ENCODE measurements at places on chromosomes 11 and 22.

DNA sequence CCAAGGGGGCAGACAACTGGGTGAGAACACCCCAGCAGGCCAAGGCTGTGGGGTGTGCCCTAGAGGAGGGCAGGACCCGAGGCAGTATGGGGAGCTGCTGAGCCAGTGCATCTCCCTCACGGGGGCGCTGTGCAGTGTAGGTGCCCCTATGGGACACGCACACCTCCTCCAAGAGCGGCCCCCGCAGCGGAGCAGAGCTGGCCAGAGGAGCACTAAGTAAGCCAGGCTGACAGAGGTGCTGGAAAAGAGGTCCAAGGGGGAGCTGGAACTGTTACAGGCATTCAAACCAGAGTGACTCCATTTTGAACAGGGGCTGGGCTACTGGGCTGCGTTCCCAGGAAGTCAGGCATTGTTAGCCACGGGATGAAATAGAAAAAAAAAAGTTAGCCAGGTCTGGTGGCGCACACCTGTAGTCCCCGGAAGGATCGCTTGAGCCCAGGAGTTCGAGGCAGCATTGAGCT, 41.8 kb downstream of the TST start:
- peak; percentile 34 for DNase-seq

- DNase-seq = no peak
Measured at GRCh38 chr11:33895752-33896137, 3.9 kb upstream of the LMO2 start.

DNA sequence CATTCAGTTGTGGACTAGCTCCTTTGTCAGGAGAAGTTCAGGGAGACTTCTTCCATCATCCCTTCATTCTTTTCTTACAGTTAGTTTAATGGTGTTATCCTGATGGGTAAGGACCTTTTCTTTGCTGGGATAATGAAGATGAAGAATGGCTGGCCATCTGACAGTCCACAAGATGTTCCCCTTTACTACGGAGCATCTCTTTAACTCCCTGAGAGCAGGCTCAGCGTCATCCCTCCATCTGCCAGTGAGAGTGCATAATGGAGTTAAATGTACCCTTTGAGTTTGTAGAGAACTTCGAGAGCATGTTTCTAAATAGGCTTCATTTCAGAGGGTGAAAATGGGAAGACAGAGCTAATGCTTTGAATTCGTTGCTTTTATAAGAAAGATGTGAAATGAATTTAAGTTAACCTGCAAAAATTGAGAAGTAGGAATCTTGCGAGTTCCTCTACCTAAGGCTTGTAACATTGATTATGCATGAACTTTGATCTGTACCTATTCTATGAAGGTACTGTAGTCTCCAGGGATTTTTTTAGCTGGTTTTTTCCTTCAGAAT, 1.7 kb downstream of the EP300 start:
- DNase-seq = peak; percentile 44

DNA sequence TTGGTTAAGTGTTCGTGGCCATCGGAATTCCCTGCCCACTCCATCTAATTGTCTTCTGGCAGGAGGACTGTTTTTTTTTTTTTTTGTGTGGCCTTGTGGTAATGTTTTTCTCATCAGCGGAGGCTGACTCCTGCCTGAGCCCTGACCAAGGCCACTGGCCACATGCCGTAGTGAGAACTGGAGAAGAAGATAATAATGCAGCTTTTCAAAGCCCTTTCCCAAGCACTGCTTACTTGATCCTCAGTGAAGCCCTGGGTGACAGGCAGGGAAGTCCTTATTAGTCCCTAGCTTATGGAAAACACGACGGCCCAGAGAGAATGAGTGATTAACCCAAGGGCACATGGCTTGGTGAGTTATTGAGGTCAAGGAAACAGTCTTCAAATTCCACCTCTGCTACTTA, 71.2 kb downstream of the ADM start:
- no peak for DNase-seq

DNA sequence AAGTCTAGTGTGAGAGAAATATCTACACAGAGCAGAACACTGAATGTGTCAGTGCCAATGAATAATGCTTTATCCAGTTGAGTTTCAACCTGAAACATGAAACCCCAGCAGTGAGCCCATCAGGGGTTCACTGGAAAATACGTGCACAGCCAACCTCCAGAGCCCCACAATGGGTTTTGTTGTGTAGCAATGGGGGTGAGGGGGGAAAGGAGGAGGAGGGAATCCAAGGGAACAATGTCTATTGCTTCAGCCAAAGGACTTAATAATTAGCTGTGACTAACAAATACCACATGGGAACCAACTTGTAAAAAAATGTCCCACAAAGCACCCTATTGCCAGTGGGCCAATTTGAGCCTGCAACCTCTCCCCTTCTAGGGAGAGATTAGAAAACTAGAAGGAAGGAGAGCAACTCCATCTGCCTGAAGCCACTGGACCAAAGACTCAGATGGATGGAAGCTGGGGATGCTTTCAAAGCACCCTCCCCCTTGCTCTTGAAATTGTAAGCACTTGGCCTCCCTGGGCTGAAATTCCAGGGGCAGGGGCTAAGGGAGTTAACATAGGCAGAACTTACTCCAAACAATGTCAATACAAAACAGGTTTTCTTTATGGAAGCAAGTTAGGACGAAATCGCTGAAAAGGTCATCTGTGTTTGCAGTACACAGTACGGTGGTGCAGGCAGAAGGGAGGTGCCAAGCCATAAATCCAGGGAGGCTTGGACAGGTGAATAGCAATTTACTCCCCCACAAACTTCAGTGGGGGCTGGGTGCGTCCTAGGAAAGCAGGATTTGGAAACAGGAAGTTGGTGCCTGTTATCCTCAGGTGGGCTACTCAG, 99.8 kb downstream of the ARL14EP start:
- no peak for DNase-seq

DNA sequence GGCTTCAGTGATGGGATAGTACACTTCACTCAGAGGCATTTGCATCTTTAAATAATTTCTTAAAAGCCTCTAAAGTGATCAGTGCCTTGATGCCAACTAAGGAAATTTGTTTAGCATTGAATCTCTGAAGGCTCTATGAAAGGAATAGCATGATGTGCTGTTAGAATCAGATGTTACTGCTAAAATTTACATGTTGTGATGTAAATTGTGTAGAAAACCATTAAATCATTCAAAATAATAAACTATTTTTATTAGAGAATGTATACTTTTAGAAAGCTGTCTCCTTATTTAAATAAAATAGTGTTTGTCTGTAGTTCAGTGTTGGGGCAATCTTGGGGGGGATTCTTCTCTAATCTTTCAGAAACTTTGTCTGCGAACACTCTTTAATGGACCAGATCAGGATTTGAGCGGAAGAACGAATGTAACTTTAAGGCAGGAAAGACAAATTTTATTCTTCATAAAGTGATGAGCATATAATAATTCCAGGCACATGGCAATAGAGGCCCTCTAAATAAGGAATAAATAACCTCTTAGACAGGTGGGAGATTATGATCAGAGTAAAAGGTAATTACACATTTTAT, 4.6 kb downstream of the MALAT1 start:
- no peak for DNase-seq

DNA sequence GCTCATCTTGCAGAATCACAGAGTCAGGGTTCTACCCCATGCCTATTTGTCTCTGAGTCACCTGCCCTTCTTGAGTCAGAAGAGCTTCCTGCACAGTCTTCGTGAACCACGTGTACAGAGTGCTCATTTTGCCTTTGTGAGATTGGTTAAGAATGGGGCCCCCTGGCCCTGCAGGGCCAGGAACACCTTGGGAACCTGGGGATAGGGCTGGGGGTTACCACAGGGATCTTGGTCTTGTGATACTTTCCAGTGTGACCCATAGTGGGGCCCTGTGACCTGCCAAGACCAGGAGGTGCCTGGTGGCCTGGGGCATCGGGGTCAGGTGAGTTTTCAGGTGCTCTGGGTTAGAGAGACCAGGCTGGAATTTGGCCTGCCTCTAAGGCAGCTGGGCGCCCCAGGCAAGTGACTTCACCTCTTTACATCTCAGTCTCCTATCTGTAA, 9.4 kb downstream of the TMPRSS13 start:
- DNase-seq = peak; percentile 62

DNA sequence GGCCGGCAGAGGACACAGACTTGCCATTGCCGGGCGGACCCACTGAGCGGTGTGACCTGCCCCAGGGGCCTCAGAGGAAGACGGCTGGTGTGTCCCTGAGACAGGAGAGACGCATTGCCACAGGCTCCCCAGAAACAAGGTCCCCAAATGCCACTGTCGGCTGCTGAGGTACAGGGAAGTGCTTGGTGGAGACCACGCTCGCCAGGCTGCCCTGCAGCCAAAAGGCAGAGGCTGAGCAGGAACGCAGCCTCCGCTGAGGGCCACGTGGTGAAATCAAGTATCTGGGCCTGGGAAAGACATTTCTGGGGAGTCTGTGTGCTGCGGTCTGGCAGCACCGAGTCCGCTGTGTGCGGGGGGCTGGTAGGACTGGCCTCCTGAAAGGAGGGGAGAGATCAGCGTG, 794.9 kb downstream of the BRD1 start:
- no peak for DNase-seq

- DNase-seq = peak; percentile 22
Measured at GRCh38 chr11:88300888-88301487, 36.5 kb downstream of the CTSC start.

GRCh38 chr11:41005986-41006385, 453.5 kb downstream of the LRRC4C start:
- no peak for DNase-seq

- DNase-seq = no peak
Measured at GRCh38 chr11:46728659-46729040, 9.6 kb downstream of the F2 start.

DNA sequence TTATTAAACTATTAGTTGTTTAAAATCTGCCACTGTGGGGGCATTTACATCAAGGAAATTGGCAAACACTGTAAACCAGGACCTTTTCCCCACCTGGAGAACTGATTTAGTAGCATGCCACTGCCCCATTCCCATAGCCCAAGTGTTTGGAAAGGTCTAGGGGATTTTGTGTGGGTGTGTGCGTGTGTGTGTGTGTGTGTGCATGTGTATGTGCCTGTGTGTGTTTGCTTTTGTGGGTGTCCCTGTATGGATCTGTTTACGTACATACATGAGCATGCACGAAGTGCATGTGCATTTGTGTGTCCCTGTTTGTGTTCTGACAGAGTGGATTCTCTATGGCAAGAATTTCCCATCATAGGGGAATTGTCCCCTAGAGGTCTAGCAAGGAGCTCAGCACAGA, 62.7 kb upstream of the LMO1 start:
- DNase-seq = no peak

DNA sequence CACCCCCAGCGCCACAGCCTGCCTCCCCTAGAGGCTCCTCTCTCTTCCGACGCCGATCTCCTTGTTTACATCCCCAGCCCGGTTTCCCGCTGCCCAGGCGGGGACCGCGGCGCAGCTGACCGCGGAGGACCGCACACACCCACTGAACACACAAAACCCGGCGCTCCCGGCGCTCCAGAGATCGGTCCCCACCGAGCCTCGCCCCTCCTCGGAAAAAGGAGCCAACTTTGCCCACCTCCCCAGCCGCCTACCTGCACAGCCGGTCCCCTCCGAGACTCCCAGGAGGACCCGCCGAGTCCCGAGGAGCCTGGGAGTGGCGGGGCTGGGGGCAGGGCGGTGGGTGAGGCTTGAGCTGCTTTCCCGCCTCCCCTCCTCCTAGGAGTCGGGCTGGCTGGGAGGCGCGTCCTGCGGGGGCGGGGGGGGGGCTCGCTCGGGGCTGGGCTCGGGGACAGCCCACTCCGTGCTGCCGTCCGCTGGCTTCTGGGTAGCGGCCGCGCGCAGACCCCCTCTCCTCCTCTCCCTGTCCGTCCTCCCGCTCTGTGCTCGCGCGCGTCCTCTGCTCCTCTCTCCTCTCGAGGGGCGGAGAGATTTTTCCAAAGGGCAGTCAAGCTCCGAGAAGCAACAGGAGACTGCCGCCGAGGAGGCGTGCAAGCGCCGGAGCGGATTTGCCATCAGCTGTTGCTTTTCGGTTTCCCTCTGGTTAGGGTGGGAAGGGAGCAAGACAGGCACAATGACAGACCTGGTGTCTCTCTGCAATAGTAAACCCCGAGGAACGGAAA, at the start of gene FXYD6:
FXYD6 (minus strand) TSS at position 318 of the 779 bp plus-strand sequence. CDS start 33,882 bp downstream, outside the sequence.
- DNase-seq = peak; percentile 39

DNA sequence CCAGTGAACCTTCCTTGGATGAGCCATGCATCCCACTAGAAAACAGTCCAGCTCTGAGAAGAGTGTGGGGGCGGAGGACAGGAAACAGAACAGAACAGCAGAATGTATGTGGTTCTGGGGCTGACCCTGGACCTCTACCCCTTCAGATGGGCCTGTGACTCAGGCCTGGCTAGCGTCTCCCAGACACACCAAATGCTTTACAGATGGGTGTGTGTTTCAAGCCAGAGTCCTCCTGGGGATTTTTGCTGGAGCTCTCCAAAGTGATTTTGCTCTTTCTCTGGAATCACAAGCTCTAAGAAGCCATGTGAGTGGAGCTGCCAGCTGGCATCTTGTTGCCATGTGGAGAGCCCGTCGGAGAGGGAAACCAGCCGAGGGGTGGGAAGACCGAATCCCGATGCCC, 13.2 kb upstream of the C1QTNF4 start:
- no peak for DNase-seq

GRCh38 chr22:29313126-29313575, 2.3 kb downstream of the RASL10A start:
- DNase-seq = peak; percentile 51

DNA sequence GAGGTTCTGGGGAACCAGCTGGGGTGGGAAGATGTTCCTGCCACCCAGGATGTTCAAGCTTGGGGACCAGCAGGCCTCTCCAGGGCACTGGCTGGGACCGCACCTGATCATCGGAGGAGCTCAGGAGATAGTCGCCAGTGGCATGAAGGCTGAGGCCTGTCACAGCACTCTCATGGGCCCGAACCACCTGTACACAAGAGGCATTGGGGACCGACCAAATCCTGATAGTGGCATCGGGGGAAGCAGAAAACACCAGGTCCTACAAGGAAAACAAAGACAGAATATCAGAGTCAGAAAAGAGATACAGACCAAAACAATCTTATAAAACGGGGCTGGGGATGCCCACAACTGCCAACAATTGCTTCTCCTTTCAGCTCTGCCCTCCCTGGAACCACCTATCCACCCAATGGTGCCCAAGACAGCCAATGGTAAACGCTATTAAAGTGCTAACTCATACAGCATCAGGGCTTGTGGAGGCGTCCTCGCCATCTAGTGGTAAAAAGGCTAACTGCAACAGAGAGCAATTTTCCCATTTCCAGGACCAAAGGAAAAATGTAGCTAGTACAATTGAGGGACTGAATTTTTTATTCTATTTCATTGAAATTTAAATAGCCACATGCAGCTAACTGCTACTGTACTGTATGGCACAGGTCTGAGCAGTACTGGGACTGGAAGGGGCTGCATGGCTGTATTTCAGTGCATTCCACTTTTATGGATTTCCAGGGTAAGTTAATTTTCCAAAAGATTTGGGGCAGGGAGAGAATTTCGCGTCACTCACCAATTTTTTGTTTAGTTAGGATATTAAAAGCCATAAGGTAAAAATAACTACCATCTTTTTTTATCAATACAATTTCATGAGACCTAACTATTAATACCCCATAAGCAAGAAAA, 7.1 kb downstream of the PRPF19 start:
- peak; percentile 76 for DNase-seq

- DNase-seq = no peak
Measured at GRCh38 chr11:130327716-130328115, 13.0 kb upstream of the ZBTB44 start.

- no peak for DNase-seq
Measured at GRCh38 chr11:116278076-116278475, 494.7 kb downstream of the BUD13 start.

- DNase-seq = no peak
Measured at GRCh38 chr11:100316952-100317351, 370.1 kb upstream of the ARHGAP42 start.

Data from suppressor macrophage treated with lipopolysaccharide for 1 hour (primary cell).